Posterior vena cava (tissue), 2 donors: ENCODE measurements at places on chromosomes 3 and 15. TPM values are rescaled to one million over a fixed set of nuclear protein-coding genes. Genes with fewer than 3 reads are reported as not detected.

GRCh38 chr3:123021388-123021787 lies 6.2 kb downstream of the SEMA5B start:
- DNase-seq = no peak

DNA sequence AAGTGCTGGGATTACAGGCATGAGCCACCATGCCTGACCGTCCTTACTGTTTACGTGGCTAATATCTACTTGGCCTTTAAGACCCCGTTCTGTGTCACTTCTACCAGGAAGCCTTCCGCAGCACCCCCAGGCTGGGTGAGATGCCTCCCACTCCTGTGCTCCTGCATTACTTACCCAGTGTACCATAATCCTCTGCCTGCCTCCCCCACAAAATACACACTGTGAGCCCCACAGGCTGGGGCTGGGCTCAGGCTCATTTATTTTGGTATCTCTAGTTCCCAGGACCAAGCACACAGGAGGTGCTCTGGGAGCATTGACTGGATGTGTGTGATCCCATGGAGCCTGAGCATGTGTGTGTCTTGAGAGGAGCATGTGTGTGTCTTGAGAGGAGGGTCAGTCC lies 14.9 kb downstream of the MRAS start:
- peak; percentile 58 for DNase-seq

- DNase-seq = no peak
Measured at GRCh38 chr3:104855702-104856101, 511.0 kb upstream of the ALCAM start.

GRCh38 chr3:119630128-119630879 lies 30.1 kb downstream of the POPDC2 start:
- DNase-seq = no peak

- DNase-seq = no peak
Measured at GRCh38 chr15:70932397-70932796, 39.8 kb downstream of the LRRC49 start.

GRCh38 chr3:41346698-41347270 lies 147.5 kb downstream of the CTNNB1 start:
- DNase-seq = no peak

- no peak for DNase-seq
Measured at GRCh38 chr3:176274161-176274560, 923.1 kb downstream of the TBL1XR1 start.

DNA sequence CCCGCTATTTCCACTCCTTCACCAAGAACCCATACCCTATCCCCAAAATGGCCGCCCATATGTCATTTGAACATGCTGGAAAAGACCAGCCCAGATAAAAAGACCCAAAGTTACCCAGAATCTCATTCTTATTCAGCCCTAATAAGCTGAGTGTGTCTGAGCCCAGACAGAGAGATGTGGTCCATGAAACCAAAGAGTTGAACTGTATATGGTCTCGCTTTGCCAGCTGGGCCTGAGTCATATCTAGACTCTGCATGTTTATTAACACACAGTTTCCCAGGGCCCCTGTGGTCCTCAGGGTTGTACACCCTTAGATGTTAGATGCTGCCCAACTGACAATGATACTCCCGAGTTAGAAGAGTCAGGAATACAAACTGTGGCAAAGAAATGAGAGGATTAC lies 201.9 kb upstream of the STRIT1 start:
- DNase-seq = no peak

GRCh38 chr15:94086341-94086740 lies 145.0 kb upstream of the MCTP2 start:
- no peak for DNase-seq

GRCh38 chr3:119582178-119582577 lies 2.9 kb downstream of the ADPRH start:
- no peak for DNase-seq

- no peak for DNase-seq
Measured at GRCh38 chr3:136817448-136817847, 1.5 kb upstream of the SLC35G2 start.

- DNase-seq = no peak
Measured at GRCh38 chr3:74347563-74348268, 266.7 kb downstream of the CNTN3 start.

DNA sequence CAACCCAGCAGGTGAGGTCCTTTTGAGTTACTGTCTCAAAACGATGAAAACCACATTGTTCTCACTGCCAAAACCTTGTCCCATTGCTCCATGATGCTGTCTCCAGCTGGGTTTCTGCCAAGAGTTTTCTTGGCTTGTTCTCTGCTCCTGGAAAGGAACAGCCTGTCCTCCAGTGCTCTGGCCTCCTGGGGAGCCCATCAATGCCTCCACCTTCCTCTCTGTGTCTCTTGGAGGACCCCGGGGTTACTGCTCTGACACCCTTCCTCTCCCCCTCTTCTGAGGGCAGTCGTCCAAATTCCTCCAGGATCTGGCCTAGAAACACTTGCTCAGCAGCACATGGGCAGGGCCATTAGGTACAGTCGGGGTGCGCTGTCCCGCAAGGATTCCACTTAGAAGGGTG lies 63.9 kb upstream of the RGMA start:
- DNase-seq = no peak

DNA sequence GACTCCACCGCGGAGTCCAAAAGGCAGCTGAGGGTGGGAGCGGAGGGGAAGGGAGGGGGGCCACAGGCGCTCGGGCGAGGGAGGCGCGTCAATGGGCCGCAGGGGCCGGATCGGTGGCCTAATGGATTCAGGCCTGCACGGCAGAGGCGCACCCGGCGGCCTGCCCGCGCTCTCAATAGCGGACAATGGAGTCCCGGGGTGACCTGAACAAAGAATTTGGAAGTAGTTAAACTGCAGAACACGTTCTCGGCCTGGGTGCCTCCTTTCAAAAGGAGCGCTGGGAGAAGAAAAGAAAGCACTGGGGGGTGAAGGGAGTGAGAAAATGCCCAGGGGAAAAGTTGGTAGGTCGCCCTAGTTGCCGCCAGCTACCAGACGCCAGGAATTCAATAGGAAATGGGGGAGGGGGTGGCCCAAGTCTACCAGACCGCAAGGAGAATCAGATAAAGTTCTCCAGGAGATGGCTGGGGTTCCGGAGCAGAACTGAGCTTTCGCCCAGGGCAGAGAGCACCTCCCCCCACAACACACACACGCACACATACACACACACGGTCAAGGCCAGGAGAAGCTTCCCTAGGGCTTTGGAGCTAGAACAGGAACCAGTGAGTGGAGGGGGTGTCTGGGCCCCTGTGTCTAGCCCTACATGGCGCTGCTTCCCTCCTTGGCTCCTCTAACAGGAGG lies 25.8 kb upstream of the POLG start:
- DNase-seq = no peak

DNA sequence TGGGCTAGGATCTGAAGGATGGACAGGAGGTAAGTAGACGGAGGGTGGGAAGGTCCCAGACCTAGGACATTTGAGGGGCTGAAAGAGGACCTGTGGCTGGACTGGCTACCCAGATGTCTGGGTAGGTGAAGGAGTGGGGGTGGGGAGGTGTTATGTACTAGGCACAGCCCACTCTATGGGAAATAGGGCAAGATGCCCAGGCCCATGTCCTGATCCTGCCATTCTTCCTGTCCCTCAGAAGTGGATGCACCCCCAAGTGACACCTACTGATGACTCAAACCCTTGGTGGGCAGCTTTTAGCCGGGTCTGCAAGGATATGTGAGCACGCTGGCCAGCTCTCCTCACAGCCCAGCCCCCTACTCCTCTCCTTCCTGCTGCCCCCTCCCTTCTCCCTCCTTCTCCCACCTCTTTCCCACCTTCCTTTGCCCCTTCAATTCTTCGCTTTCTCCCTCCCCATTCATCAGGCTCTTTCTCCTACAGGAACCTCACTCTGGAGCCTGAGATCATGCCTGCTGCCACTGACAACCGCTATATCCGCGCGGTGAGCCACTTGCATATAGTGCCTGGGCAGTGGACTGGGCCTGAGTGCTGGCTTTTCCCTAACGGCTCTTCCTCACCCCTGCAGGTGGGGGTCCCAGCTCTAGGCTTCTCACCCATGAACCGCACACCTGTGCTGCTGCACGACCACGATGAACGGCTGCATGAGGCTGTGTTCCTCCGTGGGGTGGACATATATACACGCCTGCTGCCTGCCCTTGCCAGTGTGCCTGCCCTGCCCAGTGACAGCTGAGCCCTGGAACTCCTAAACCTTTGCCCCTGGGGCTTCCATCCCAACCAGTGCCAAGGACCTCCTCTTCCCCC lies 5.2 kb downstream of the ACY1 start:
- no peak for DNase-seq

DNA sequence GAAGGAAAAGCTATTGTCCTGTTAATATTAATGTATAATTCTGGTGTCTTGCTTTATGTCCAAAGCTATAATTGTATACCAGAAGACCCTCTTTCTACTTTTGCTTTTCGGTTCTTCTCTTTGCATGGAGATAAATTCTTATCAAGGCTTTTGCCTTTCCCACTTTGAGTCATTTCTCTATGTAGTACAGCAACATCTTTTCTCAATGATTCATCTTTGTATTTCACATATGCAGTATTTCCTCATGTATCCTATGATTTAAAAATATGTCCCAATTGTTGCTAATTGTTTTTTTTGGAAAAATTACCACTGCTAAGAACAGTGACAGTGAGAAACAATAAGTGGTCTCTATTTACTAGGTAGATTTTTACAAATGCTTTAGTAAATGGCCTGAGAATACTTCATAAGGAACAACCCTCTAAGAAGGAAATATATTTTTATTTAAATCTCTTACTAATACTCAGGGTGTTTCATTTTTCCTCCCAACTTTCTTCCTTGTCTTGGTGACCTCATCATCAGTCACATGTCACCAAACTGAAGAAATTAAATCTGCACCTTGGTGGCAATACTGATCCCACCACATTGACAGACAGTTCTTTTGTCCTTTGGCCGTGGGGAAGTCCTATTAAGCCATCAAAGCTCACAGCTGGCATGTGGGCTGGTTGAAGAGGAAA lies 290.6 kb downstream of the SATB1 start:
- DNase-seq = no peak

DNA sequence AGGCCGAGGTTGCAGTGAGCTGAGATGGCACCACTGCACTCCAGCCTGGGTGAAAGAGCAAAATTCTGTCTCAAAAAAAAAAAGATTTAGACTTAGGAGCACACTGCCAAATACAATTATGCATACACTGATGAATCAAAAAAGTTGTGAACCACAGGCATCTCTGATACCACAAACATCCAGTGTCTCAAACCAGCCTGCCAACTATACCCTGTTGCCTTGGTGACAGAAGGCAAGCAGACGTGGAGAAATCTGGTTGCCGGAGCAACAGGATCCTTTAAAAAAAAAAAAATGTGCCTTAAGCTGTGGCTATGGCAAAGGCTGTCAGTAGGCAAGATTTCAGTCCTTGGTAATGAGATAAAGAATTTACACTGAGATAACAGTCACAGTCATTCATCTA lies 202.3 kb downstream of the NEK10 start:
- DNase-seq = no peak

DNA sequence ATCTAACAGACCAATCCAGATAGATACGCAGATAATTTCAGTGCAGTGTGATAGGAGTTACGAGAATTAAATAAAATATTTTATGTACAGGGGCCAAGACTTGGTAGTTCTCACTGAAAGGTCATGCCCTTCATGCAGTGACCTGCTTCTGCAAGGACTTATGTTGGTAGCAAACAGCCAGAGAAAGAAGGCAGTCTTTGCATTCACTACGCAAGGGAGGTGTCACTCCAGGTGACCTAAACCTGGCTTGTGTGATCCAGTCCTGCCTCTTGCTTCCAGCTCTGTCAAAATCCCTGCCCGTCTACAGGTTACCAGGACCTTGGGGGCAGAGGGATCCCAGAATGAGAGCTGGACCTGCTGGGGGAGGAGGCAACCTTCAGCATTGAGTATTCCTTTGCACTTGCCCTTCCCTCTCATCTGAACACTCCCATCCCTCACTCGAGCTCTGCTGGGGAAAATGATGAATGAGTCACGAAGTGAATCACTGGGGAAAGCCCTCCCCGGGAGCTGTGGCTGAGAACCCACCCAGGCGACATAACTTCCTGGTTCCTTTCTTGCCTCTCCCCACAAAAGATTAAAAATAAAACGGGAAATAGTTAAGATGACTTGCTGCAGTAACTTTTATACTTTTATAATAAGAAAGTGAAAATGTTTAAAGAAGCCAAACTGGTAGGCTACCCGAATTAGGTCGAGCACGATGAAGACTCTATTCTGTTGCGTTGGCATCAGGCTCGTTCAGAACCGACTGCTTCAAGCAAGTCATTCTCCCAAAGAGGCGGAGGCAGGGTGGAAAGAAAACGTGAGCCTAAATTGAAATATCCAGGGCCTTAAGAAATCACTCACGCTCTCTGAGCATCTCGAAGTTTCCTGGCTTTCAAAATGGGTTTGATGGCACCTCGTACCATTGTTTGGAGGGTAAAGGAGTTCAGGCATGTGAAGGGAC lies 216.1 kb downstream of the SLCO3A1 start:
- peak; percentile 86 for DNase-seq

DNA sequence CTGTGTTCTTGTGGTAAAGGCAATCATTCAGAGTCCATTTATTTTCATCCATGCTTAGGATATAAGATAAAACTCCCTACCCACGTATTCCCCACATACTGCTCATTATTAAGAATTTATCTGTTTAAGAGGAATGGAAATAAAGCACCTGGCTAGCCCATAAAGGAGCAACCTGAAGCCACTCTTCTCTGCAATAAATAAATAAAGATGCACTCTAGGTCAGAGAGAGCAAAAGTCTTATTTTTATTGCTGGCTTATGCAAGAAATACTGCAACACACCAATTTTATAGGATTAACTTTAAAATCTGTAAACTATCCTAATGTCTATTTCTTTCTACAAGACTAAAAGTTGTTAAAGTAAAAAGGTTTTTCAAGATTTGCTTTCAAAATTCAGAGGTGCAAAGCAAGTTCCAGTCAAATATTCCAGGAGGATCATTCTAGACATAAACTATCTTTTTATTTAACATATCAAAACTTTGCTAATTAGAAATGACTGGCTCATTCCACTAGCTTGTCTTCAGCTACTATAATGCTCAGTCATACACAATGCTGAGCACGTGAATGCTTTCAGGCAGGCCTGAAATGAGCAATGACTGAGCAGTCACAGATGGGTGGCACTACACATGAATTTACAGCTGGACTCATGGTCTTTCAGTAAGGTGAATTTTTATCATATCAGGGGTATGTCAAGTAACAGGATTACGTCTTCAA lies 7.1 kb downstream of the TJP1 start:
- DNase-seq = no peak

DNA sequence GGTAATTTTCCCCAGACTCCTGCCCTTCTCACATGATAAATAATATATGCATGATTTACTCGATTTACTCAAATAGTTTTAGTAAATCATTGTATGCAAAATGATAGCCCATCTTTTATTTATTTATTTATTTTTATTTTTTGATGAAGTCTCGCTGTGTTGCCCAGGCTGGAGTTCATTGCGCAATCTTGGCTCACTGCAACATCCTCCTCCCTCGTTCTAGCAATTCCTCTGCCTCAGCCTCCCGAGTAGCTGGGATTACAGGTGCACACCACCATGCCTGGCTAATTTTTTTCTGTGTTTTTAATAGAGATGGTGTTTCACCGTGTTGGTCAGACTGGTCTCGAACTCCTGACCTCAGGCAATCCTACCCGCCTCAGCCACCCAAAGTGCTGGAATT lies 343.8 kb upstream of the PLSCR5 start:
- DNase-seq = no peak

GRCh38 chr15:51121631-51122225 lies 27.0 kb upstream of the TNFAIP8L3 start:
- DNase-seq = no peak

The SIDT1 gene
- 2.1 TPM for total RNA-seq

The PGBD4 gene
- total RNA-seq = 1.4 TPM

The LRTM1 gene
- total RNA-seq = not detected

The CCR9 gene
- not detected for total RNA-seq

The NR1I2 gene
- 0.19 TPM for total RNA-seq

The EPHA6 gene
- 0.57 TPM for total RNA-seq

The RHCG gene
- not detected for total RNA-seq

The SI gene
- not detected for total RNA-seq
